ENCODE measurements at places on chromosomes 1 and 21.

- no peak for DNase-seq
These were observed 60.3 kb downstream of the PUM1 start for GRCh38 chr1:31005198-31005597.

GRCh38 chr1:27000817-27001460 is 7.4 kb downstream of the TRNP1 start:
- no peak for DNase-seq

GRCh38 chr1:184194236-184194635 is 142.7 kb downstream of the TSEN15 start:
- no peak for DNase-seq

DNA sequence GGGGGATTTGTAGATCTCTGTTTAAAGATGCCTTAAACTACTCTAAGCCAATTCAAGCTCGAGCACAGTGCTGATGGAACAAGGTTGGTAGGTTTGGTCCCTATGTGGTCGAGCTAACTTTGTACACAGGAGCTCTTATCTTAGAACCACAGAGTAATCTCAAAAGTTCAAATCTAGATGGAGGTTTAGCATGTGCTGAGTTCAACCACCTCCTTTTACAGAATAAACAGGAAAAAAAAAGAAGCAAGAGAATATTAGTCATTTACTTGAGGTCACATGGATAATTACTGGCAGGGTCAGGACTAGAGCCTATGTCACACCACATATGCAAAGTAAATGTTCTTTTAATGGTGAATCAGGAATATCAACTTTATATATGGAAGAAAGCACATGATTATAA is 86.2 kb downstream of the DTL start:
- no peak for DNase-seq

- DNase-seq: peak; percentile 47
These were observed 12.6 kb downstream of the METTL13 start for GRCh38 chr1:171794085-171794484.

- DNase-seq: no peak
These were observed 857 bp downstream of the GPX7 start for GRCh38 chr1:52602856-52603600.

DNA sequence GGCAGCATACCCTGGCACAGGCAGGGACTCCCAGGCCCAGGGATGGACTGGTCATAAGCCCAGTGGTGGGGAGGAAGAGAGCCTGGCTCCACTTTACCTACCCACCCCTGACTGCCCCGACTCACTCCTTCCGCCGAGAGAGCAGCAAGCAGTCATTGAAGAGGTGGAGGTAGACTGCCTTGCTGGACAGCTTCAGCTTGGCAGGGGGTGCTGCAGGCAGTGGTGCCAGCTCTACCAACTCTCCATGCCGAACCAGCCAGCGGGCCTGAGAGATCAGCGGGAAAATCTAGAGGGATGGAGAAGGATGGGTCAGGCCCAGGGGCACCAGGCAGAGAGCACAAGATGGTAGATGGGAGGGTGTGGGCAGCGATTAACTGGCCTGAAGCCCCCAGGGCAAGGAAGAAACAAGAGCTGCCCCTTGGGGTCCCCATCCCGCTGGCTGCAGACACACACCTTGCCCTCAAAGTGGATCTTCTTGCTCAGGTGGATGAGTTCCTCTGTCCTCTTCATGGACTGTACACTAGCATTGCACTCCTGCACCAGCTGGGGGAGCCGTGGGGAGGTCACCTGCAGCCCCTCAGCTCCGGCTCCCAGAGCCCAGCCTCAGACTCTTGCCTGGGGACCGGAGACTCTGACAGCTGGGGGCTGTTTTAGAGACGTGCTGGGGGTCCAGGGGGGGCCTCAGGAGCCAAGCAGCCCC is 7.7 kb downstream of the ARHGEF19 start:
- DNase-seq: no peak

- DNase-seq: no peak
These were observed 93.5 kb upstream of the ACTL8 start for GRCh38 chr1:17661546-17662157.

DNA sequence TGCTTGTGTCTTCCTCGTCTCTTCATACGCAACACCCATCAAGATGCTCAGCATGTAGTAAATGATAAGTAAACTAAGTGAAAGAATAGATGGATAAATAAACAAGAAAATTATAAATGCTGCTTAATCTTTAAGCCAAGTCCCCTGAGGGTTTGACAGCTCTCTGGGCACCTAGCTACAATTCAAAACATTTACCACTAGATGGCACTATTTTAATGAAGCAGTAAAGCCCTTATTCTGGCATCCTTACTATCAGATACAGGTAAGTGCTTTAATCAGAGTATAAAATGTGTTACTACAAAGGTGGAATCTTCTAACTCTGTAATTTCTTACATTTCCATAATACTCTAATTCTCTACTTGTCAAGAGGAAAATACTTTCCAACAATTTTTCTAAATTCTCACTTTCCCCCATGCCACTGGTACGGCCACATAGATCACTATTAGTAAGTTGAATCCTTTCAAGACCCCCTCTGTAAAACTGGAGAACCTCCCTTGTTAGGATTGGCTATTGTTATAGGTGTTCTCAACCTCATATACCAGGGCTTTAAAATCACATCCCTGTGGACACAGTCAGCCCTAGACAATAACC is 137.8 kb downstream of the BARHL2 start:
- no peak for DNase-seq

GRCh38 chr1:179228783-179229213 is 679 bp downstream of the ABL2 start:
- DNase-seq: no peak

DNA sequence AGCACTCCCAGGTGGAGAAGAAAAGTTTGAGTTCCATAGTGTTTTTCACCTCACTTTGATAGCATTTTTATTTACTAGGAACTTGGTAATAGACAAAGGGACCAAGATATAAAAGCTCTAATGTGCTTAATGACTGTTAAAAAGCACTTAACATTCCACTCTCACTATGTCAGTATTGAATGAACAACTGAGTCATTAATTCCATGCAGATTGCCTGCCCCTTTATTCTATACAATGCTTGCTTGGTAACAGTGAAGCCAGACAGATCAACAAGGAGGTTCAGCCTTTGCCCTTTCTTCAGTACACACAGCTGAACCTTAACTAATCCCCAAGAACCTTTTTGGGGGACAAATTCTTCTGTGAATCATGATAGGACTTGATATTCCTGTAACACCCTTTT is 425.5 kb downstream of the NUF2 start:
- DNase-seq: no peak

DNA sequence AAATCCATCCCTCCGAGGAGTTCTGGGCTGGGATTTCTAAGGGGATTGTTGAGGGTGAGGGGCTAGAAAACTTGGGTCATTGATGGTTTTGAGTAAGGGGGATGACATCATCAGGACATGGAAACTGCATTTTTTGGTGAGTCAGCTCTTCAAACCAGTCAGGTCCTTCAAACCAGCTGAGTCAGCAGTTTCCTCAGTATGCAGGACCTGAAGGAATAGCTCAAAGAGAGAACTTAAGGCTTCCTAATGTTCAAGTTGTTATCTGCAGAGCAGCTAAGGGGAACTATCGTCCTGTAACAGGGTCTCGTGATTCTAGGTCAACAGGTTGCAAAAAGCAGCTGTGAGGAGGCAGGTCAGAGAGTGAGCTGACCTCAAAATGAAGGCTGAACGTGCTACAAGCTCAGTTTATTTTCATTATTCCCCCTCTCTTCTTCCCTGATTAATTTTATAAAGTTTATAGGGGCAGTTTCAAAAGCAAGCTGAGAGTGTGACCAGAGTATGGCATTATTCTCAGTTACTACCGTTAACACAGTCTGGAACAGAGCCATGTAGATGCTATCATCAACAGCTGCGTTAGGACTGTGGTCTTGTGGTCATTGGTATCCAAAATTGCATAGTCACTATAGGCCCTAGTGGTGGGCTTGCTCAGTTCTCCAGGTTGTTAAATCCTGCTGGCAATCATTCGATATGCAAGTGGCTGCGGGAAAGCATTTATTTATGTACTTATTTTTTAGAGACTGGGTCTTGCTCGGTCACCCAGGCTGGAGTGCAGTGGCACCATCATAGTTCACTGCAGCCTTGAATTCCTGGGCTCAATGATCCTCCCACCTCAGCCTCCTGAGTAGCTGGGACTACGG is 10.7 kb upstream of the SDC3 start:
- peak; percentile 30 for DNase-seq

DNA sequence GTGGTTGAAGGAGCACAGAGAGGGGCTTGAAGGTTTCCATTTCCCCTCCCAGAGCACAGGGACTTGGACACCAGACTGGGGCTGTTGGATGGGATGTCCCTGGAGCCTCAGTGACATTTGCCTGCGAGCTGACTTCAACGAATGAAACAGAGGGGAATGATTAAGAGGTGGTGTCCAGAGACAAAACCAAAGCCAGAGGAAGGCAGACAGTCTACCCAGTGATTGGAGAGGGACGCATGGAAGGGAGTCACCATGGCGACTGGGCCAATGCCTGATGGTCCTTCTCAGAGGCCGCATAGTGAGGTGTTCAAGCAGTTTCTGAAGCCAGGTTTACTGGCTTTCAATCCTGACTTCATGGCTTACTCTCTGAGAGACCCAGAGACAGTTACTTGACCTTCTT is 77.2 kb downstream of the NUF2 start:
- no peak for DNase-seq

GRCh38 chr1:7970246-7970645 is 8.7 kb downstream of the PARK7 start:
- no peak for DNase-seq

Measured in HS-27A (cell line).